ENCODE measurements at places on chromosomes 12 and 14. TPM values are rescaled to one million over a fixed set of nuclear protein-coding genes. Genes with fewer than 3 reads are reported as not detected.
A peak's percentile ranks its signal among the peaks of the same experiment; 100 is the strongest.

SLC38A4 gene
- not detected for total RNA-seq

DIO3 gene
- total RNA-seq = not detected

CD163L1 gene
- total RNA-seq = 7.5 TPM

RASSF3 gene
- 60.0 TPM for total RNA-seq

NUAK1 gene
- 38.0 TPM for total RNA-seq

C12orf54 gene
- not detected for total RNA-seq

SMIM41 gene
- total RNA-seq = not detected

MYF5 gene
- not detected for total RNA-seq

SIX1 gene
- total RNA-seq = 0.55 TPM

NTF3 gene
- not detected for total RNA-seq

DNA sequence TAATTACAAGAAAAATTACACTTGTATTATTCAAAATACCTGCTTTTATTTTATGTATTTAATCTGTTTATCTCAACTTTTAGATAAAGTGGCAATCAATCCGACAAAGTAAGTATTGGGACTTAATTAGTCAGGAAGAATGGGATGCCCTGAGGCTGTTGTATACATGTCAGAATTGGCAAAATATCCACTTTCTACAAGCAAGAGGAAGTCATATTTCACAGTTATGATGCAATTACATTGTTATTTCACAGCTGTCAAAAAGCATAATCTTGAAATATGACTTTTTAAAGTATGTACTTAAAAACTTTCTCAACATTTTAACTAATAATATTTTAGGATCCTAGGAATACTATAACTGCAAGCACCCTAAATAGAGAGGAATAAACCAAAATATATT is 357.1 kb upstream of the MGAT4C start:
- H3K4me3 ChIP-seq = no peak overlapping the region
- H3K27ac ChIP-seq = no peak overlapping the region

DNA sequence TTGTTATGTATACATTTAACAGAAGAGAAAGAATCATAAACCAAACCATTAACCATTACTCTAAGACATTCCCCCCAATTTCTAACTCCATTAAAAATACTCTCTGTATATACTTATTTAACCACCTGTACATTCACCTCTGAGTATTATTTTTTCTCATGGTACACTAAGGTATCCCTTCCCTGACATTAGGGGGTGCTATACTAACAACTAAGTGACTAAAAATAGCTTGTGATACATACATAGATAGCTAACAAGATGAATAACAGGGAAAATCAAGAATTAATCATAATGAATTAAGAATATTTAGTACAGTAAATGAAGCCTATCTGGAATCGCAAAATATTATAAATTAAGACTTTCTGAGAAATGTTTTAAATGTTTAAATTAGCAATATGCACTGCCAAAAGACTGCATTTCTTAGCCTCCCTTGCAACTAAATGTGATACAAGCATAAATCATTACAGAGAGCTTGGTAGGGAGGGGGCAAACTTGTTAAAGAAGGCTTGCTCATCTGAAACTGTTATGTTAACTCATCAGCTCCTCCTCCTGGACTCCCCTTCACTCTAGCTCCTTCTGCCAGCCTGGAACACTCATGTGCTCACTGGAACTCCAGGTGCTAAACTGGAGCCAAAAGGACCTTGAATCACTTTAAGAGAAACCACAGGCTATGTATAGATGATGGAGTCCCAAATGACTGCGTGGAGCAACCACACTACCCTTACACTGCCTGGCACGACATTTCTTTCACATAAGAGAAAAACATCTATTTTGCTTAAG is 14.9 kb downstream of the C2CD5 start:
- peak; percentile 36 for DNase-seq
- no peak overlapping the region for H3K4me3 ChIP-seq
- H3K4me1 ChIP-seq = peaks cover 43% of the 10 kb centered on the region
- H3K27me3 ChIP-seq = no peaks in the 10 kb centered on the region

- H3K4me1 ChIP-seq = no peaks in the 10 kb centered on the region
- no peaks in the 10 kb centered on the region for H3K27me3 ChIP-seq
- peak overlapping the region; percentile 14 for H3K4me3 ChIP-seq
- no peaks in the 10 kb centered on the region for H3K36me3 ChIP-seq
These were observed 65.1 kb upstream of the DUSP6 start for GRCh38 chr12:89417246-89417977.

DNA sequence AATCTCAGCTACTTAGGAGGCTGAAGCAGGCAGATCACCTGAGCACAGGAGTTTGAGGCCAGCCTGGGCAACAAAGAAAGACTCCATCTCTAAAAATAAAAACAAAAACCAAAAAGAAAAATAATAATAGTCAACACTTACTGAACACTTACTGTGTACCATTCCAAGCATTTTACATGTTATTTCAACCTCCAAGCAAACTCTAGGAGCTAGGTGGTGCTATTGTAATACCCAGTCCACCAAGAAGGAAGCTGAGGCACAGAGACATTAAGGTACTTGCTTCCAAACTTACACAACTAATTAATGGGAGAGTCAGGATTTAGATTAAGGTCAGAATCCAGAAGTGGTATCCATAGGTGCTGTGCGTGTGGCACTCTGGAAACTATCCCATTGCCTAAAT is 13.7 kb upstream of the OR6J1 start:
- H3K4me3 ChIP-seq = no peak overlapping the region
- peaks cover 35% of the 10 kb centered on the region for H3K4me1 ChIP-seq
- DNase-seq = peak; percentile 85

- H3K36me3 ChIP-seq = peaks cover 28% of the 10 kb centered on the region
- H3K4me1 ChIP-seq = peaks cover 32% of the 10 kb centered on the region
- H3K27me3 ChIP-seq = no peaks in the 10 kb centered on the region
- peak; percentile 59 for DNase-seq
- H3K27ac ChIP-seq = peak overlapping the region; percentile 16
These were observed 43.9 kb downstream of the HMGA2 start for GRCh38 chr12:65868133-65868705.

GRCh38 chr14:31278883-31279282 is 71.3 kb upstream of the HECTD1 start:
- no peak overlapping the region for H3K4me3 ChIP-seq
- H3K4me1 ChIP-seq = peaks cover 14% of the 10 kb centered on the region
- H3K27me3 ChIP-seq = no peaks in the 10 kb centered on the region
- no peak for DNase-seq

DNA sequence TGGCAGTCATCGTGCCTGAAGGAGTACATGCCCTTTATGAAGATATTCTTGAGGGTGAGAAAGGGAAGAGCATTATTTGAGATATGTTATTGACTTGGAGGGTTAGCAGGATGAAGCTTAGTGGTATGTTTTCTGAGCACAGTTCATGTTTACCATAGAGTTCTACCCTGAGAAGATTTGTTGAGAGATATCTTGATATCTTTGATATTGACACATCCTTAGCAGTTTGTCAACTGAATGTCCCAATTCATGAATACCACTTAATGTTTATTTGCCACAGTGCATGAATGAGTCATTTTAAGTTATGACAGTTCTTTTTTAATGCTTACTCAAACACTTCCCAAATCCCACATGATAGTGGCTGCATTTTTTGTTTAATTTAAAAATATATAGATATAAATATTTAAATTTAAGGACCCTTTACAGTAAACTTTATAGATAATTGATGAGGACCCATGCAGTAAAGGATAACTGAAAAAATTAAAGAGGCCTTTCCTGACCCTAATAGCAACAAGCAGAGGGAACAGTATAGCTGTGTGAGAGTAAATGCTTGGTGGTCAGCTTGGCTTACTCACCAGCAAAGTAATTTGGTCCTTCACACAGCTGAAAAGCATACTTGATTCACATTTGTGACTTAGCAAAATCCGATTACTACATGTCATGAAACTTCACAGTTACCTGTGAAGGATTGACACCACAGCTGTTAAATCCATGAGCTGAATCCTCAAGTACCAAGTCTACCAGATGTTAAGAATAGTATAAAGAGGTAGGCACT is 25.8 kb downstream of the SLC39A9 start:
- no peak overlapping the region for H3K27ac ChIP-seq
- H3K4me1 ChIP-seq = no peaks in the 10 kb centered on the region
- no peak overlapping the region for H3K4me3 ChIP-seq
- no peak for DNase-seq
- peaks cover 9% of the 10 kb centered on the region for H3K36me3 ChIP-seq

DNA sequence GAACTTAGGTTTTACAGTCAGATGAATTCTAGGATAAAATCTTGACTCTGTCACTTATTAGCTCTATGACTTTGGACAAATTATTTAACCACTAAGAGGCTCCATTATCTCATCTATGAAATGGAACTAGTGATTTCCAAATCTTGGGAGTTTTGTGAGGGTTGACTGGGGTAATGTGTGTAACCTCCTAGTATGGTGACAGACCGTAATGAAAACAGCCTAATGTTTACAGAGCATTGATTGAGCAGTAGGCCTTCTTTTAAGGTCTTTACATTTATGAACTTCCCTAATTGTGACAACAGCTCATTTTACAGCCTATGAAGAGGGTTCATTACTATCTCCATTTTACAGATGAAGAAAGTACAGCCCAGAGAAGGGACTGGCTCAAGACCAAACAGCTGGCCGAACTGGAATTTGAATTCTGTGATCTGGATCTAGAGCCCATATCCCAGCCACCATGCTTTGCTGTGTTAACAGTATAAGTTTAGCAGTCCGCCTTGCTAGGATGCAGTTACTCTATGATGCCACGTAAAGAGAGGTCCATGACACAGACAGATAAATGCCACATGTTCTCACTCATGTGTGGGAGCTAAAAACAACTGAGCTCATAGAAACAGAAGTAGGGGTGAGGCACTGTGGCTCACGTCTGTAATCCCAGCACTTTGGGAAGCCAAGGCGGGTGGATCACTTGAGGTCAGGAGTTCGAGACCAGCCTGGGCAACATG is 9.1 kb upstream of the FBXL14 start:
- no peaks in the 10 kb centered on the region for H3K27me3 ChIP-seq
- no peak for DNase-seq
- no peak overlapping the region for H3K4me3 ChIP-seq
- peaks cover 9% of the 10 kb centered on the region for H3K4me1 ChIP-seq
- no peak overlapping the region for H3K27ac ChIP-seq

DNA sequence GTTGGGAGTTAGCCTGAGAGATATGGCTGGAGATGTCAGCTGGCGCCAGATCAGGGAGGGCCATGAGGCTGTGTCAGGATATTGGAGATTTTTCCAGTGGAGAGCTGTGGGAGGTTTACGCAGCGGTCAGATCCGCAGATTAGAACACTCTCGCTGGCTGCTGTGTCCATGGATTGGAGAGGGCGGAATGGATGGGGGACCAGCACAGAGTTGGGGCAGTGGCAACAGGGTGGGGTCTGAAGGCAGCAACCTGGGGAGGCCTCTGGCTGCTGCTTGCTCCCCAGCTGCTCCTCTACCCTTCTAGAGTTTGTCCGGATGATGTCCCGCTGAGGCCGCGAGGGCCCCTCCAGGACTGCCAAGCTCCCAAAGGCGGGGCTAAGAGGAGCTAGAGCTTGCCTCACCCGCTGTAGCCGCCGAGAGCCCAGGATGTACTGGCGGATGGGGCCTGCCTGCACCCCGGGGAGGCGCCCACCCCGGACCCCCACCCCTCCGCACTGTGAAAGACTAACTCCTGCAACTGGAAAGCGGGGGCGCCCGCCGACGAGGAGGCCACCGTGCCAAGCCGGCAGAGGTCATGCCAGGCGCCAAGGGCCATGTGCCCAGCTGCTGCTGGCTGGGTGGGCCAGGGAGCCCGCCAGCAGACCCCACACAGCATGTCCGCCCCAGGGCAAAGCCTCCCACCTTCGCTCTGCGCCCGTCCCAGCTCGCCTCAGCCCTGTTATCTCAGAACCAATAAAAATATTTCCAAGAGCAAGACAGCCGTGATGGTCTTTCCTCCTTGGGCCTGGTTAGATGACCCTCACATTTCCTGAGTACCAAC is 20.2 kb upstream of the MLEC start:
- no peaks in the 10 kb centered on the region for H3K4me1 ChIP-seq
- no peak for DNase-seq
- H3K27ac ChIP-seq = no peak overlapping the region
- no peaks in the 10 kb centered on the region for H3K27me3 ChIP-seq
- H3K36me3 ChIP-seq = no peaks in the 10 kb centered on the region
- no peak overlapping the region for H3K4me3 ChIP-seq

GRCh38 chr14:52960627-52961026 is 9.8 kb upstream of the FERMT2 start:
- no peak overlapping the region for H3K27ac ChIP-seq
- peaks cover 10% of the 10 kb centered on the region for H3K4me1 ChIP-seq
- no peaks in the 10 kb centered on the region for H3K36me3 ChIP-seq
- no peak overlapping the region for H3K4me3 ChIP-seq
- DNase-seq = peak; percentile 42
- no peaks in the 10 kb centered on the region for H3K27me3 ChIP-seq

DNA sequence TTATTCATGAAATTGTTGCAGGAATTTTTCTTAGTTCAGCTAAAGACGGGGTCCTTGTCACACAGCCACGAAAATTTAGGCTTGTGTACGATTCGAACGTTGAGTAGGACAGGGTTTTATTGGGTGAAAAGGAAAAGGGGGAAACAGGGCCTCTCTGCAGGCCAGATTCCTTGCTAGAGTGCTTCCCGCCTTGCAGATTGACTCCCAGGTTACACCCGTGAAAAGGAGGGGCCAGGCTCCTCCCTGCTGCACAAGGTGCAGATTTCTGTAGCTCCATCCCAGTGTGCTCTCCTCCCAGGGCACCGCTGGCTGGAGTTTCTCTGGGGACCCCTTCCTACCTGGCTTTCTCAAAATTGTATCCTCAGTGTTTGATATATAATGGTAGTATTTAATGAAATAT is 221.5 kb downstream of the ERC1 start:
- H3K36me3 ChIP-seq = no peaks in the 10 kb centered on the region
- H3K4me1 ChIP-seq = peaks cover 9% of the 10 kb centered on the region
- no peak overlapping the region for H3K4me3 ChIP-seq
- DNase-seq = no peak
- no peak overlapping the region for H3K27ac ChIP-seq
